ENCODE measurements at places on chromosomes 6 and 20.

DNA sequence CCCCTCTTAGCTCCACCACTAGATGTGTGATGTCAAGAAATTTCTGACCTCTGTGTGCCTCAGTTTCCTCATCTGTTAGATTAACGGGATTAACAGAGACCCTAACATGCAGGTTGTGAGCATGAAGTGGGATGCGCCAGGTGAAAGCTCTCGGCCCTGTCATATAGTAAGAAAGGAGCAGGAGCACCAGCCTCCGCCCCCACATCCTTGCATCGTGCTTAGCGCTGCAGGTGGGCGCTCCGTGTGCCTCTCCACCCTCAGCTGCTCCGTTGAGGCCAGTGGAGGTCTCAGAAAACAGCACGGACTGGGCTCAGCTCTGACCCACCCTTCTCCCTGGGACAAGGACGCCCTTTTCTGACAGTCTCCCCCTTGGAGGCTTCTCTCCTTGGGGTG is 63.4 kb downstream of the TCP11 start:
- no peaks in the 10 kb centered on the region for H3K27me3 ChIP-seq
- H3K27ac ChIP-seq: no peak overlapping the region
- peaks cover 52% of the 10 kb centered on the region for H3K36me3 ChIP-seq
- H3K4me3 ChIP-seq: no peak overlapping the region
- no peaks in the 10 kb centered on the region for H3K4me1 ChIP-seq

GRCh38 chr6:35831257-35832007 is 26.3 kb downstream of the LHFPL5 start:
- H3K36me3 ChIP-seq: peaks cover 24% of the 10 kb centered on the region
- no peaks in the 10 kb centered on the region for H3K4me1 ChIP-seq
- H3K27me3 ChIP-seq: no peaks in the 10 kb centered on the region
- DNase-seq: no peak
- no peak overlapping the region for H3K4me3 ChIP-seq

DNA sequence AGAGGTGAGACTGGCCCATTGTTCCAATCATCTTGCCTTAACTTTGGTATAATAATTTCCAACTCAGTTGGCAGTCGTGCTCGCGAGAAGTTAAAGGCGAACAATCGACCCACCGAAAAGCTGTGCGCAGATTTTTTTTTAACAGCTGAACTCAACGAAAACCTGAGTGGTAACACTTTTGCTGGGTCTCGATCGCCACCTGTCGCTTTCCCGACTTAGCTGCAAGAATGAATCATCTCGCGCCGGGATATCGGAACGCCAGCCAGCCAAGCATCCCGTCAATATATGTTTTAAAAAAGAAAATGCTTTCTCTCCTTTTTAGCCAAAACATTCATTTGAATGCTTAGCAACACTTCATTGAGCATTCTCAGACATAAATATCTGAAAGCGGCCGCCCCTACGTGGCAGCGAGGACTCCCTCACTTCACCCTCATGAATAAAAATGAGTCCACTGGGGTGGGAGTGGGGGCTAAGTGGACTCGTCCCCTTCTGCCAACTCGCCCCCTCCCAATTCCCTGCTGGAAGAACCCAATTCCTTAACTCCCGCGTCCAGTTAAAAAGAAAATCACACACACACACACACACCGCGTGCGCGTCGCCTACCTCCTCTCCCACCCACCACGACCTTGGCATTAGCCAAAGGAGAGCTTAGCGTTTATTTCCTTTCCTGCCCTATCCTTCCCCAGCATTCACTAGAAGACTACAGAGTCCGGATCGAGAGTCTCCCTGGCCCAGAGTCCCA is 1.5 kb downstream of the COL12A1 start:
- H3K27ac ChIP-seq: no peak overlapping the region
- no peaks in the 10 kb centered on the region for H3K36me3 ChIP-seq
- peaks cover 67% of the 10 kb centered on the region for H3K27me3 ChIP-seq
- peak overlapping the region; percentile 73 for H3K4me3 ChIP-seq
- no peak for DNase-seq

- no peak overlapping the region for H3K27ac ChIP-seq
- DNase-seq: no peak
- H3K4me3 ChIP-seq: no peak overlapping the region
- no peaks in the 10 kb centered on the region for H3K36me3 ChIP-seq
These were observed 76.0 kb downstream of the RSPH3 start for GRCh38 chr6:158923805-158924498.

DNA sequence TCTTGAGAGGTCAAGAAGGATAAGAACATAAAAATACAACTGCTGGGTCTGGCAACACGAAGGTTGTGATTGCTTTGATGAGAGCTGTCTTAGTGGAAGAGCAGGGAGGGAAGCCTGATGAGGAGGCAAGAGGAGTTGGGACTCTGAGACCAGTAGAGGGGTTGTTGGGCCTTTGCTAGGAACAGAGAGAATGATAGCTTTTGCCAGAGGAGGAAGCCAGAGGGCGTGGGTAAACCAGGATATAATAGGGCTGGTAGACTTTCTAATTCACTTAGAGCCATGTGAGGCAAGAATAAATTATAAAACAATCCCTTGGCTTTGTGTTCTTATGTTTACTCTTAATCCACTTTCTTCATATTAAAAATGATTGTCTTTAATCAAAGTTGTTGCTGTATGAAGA is 78.6 kb downstream of the RCAN2 start:
- no peaks in the 10 kb centered on the region for H3K4me1 ChIP-seq
- H3K27ac ChIP-seq: no peak overlapping the region
- no peak for DNase-seq
- H3K27me3 ChIP-seq: no peaks in the 10 kb centered on the region

DNA sequence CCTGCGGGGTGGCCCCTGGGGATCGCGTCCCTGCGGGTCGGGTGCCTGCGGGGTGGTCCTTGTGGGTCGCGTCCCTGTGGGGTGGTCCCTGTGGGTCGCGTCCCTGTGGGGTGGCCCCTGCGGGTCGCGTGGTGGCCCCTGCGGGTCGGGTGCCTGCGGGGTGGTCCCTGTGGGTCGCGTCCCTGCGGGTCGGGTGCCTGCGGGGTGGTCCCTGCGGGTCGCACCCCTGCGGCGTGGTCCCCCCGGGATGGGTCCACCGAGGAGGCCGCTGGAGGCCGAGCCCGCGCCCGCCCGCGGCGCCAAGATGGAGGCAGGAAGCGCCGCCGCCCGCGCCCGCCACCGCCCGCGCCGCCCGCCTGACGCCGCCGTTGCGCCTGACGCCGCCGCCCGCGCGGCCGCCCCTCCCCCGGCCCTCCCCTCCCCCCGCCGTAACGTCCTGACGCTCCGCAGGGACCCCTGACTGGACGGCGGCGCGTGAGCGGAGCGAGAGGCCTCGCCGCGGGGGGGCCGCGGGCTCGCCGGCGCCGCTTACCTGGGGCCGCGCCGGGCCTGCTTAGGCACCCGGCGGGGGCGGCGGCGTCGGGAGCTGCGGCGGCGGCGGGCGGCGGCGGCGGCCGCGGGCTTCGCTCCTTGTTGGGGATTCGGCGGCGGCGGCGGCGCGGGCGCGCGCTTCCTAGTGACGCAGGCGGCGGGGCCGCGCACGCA is at the start of gene GMEB2:
Gene GMEB2 (minus strand): TSS at position 678 of the 705 bp plus-strand sequence. CDS start 7,704 bp downstream, outside the sequence.
- H3K4me3 ChIP-seq: peak within 1 kb of the TSS; percentile 91
- H3K36me3 ChIP-seq: peaks cover 18% of the 10 kb centered on the region
- H3K4me1 ChIP-seq: peaks cover 41% of the 10 kb centered on the region
- peak within 1 kb of the TSS; percentile 93 for H3K27ac ChIP-seq
- no peaks in the 10 kb centered on the region for H3K27me3 ChIP-seq

- no peaks in the 10 kb centered on the region for H3K36me3 ChIP-seq
- peak overlapping the region; percentile 95 for H3K27ac ChIP-seq
- DNase-seq: no peak
- no peaks in the 10 kb centered on the region for H3K27me3 ChIP-seq
- peaks cover 88% of the 10 kb centered on the region for H3K4me1 ChIP-seq
- H3K4me3 ChIP-seq: no peak overlapping the region
These were observed 515.2 kb upstream of the JARID2 start for GRCh38 chr6:14730654-14731053.

DNA sequence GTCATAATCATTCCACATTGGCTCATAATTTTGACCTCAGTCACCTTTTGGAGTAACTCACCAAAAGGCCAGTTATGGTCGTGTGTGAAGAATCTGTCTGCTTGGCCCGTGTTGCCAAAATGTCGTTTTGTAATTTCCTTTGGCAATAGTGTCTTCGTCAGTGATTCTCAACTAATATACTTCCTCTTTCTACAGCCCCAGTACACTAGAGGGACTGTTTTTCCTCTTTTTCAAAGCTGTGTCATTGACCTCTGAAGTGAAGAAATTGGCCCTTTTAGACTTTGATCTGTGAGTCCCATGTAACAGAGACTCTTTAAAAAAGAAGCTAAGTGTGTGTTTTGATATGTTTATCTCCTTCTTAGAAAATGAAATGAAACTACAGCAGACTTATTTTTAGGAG is 5.2 kb downstream of the FOXO3 start:
- no peak for DNase-seq
- H3K4me1 ChIP-seq: peaks cover 65% of the 10 kb centered on the region
- H3K4me3 ChIP-seq: peak overlapping the region; percentile 70
- peaks cover 18% of the 10 kb centered on the region for H3K36me3 ChIP-seq

GRCh38 chr6:159505140-159505922 is 187.7 kb downstream of the SOD2 start:
- no peak overlapping the region for H3K4me3 ChIP-seq
- H3K4me1 ChIP-seq: no peaks in the 10 kb centered on the region
- H3K27me3 ChIP-seq: peaks cover 2% of the 10 kb centered on the region
- DNase-seq: no peak
- no peak overlapping the region for H3K27ac ChIP-seq

- H3K27ac ChIP-seq: no peak overlapping the region
- DNase-seq: no peak
- H3K36me3 ChIP-seq: peaks cover 29% of the 10 kb centered on the region
- no peaks in the 10 kb centered on the region for H3K4me1 ChIP-seq
- no peak overlapping the region for H3K4me3 ChIP-seq
- no peaks in the 10 kb centered on the region for H3K27me3 ChIP-seq
These were observed 28.6 kb downstream of the MYLIP start for GRCh38 chr6:16157492-16157891.

DNA sequence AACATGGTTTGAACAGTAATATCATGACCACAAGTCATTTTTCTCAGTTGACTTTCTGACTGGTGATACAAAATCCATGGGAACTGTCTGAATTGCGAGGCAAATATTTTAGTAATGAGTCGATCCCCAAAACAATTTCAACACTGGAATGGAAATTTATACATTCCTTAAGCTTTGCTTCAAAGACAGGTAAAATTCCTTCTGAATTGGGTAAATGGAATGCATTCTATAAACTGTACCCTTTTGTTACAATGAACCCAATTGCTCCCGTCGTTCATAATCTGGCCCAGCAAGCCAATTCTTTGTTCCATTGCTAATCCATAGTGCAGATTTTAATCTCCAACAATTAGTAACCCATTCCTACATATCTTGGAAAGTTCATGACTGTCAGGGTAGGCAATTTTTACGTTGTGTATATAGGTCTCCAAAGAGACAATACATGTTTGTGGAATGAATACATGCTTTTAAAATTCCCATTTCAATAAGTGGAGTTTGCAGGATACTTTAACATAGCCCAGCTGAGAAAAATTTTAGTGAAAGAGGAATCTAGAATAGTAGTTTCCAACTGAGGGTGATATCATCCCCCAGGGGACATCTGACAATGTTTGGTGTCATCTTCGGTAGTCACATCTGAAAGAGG is 32.7 kb downstream of the CYP24A1 start:
- H3K27me3 ChIP-seq: peaks cover 11% of the 10 kb centered on the region
- H3K27ac ChIP-seq: no peak overlapping the region
- H3K4me3 ChIP-seq: no peak overlapping the region
- H3K36me3 ChIP-seq: no peaks in the 10 kb centered on the region

DNA sequence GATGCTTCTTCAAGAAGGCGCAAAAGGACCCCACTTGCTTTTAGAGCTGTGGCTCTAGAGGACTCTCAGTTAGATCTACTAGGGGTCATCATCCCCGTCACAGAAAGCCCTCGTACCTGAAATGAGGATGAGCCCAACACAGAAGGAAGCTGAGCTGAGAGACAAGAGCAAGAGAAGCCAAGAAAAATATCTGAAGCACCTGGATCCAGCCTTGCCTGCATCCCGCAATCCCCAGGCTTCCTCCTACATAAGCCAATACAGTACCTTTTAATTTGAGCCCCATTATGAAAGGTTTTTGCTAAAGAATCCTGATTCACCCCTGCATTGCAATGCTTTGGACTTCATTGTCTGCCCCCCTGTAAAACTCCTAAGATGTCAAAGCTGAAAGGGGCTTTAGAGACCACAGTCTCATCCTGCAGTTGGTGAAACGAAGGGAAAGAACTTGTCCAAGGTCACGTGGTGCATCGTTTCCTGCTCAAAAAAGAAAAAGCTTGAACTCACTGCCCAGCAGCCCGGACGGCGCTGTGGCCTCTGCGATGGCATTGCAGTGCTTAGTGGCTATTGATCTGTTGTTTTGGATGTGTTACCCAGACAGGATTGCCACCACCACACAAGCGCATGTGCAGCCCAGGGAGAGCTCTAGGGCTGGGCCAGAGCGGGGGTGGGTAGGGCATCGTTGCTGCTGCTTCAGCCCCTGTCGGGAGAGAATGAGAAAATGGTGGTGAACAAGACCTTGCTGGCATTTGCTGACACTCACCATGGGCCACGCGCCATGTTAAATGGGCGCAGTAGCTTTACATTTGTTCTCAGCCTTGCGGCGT is 28.4 kb downstream of the AAR2 start:
- no peak overlapping the region for H3K4me3 ChIP-seq
- H3K4me1 ChIP-seq: no peaks in the 10 kb centered on the region
- H3K36me3 ChIP-seq: no peaks in the 10 kb centered on the region
- no peak overlapping the region for H3K27ac ChIP-seq

GRCh38 chr20:63568170-63568981 is 5.7 kb downstream of the HELZ2 start:
- peaks cover 8% of the 10 kb centered on the region for H3K36me3 ChIP-seq
- DNase-seq: no peak
- no peaks in the 10 kb centered on the region for H3K27me3 ChIP-seq
- peak overlapping the region; percentile 68 for H3K4me3 ChIP-seq
- peaks cover 31% of the 10 kb centered on the region for H3K4me1 ChIP-seq

DNA sequence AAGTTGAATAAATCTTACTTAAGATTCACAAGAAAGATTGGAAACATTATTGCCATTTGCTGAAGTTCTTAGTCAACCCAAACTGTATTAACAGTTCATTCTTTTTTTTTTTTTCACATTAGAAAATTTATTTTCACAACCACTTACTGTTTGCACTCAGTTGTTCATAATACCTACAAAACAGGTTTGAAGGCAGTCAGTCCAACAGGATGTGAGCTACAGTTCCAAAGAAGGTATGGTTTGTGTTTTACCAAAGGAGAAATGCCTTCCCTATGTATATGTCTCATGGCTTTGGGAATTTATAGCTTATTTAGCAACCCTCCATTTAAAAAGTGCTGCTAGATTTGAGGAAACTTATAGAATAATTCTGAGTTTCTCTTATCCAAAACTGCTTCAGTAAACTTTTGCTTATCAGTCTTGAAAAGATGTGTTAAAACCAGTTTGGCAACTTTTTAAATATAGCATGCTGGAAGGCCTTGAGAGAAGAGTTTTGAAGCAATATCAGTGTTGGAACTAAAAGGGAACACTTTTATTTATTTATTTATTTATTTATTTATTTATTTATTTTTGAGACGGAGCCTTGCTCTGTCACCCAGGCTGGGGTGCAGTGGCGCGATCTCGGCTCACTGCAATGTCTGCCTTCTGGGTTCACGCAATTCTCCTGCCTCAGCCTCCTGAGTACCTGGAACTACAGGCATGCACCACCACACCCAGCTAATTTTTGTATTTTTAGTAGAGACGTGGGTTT is 46.8 kb upstream of the RREB1 start:
- H3K4me1 ChIP-seq: peaks cover 15% of the 10 kb centered on the region
- H3K4me3 ChIP-seq: no peak overlapping the region
- H3K27ac ChIP-seq: no peak overlapping the region
- no peaks in the 10 kb centered on the region for H3K36me3 ChIP-seq

- no peak for DNase-seq
- peaks cover 10% of the 10 kb centered on the region for H3K4me1 ChIP-seq
- no peaks in the 10 kb centered on the region for H3K36me3 ChIP-seq
- no peaks in the 10 kb centered on the region for H3K27me3 ChIP-seq
- H3K4me3 ChIP-seq: no peak overlapping the region
These were observed 136.5 kb downstream of the DOK5 start for GRCh38 chr20:54611708-54612412.

Measured in activated B cell treated with CpG ODN at 0.5 μM for 24 hours (primary cell).